ENCODE measurements at places on chromosomes 5 and 9. TPM values are rescaled to one million over a fixed set of nuclear protein-coding genes. Genes with fewer than 3 reads are reported as not detected.
A peak's percentile ranks its signal among the peaks of the same experiment; 100 is the strongest.

TAS2R1 gene
- not detected for total RNA-seq

PCDHA12 gene
- 0.54 TPM for total RNA-seq

CMBL gene
- 12.8 TPM for total RNA-seq

DNA sequence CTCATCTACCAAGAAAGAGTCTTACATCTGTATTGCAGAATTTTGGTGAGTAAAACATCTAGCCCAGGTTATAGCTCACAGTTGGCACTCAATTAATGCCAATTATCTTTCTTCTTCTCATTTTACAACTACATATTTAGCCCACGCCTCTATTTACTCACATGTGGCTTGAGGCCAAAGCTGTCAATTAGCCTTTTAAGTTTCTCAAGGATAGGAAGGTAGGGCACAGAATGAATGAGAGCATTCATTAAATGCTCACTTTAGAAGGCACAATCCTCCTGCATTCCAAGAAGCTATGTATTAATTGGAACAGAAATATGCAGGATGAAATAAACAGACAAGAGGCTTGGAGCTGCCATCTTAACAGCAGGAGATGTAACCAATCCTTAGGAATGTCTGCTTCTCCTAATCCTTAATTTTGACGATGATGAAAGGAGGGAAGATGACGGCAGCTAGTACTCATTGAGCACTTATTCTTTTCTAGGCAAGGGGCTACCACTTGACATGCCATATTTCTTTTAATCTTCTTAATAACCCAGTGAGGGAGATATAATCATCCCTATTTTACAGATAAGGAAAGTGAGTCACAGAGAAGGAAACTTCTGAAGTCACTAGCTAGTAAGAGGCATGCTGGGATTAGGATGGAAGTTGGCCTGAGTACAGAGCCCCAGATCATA, 30.8 kb upstream of the PANK3 start:
- no peaks in the 10 kb centered on the region for H3K4me1 ChIP-seq
- H3K4me3 ChIP-seq: no peak overlapping the region
- no peaks in the 10 kb centered on the region for H3K36me3 ChIP-seq
- no peak for DNase-seq
- no peaks in the 10 kb centered on the region for H3K27me3 ChIP-seq

GRCh38 chr5:96875791-96876291, 459 bp upstream of the ERAP2 start:
- peak overlapping the region; percentile 61 for H3K4me3 ChIP-seq
- peak overlapping the region; percentile 78 for H3K27ac ChIP-seq
- no peaks in the 10 kb centered on the region for H3K36me3 ChIP-seq
- no peaks in the 10 kb centered on the region for H3K27me3 ChIP-seq
- H3K4me1 ChIP-seq: peaks cover 6% of the 10 kb centered on the region

- peak overlapping the region; percentile 73 for H3K27ac ChIP-seq
- DNase-seq: no peak
- no peaks in the 10 kb centered on the region for H3K27me3 ChIP-seq
- H3K4me3 ChIP-seq: no peak overlapping the region
These were observed 989.8 kb downstream of the TLE1 start for GRCh38 chr9:80699511-80699998.

GRCh38 chr5:2024986-2025721, 142.4 kb upstream of the IRX4 start:
- H3K27ac ChIP-seq: no peak overlapping the region
- no peak overlapping the region for H3K4me3 ChIP-seq
- no peaks in the 10 kb centered on the region for H3K4me1 ChIP-seq
- H3K36me3 ChIP-seq: no peaks in the 10 kb centered on the region

GRCh38 chr9:34370970-34371880, 5.5 kb downstream of the MYORG start:
- no peaks in the 10 kb centered on the region for H3K27me3 ChIP-seq
- no peaks in the 10 kb centered on the region for H3K4me1 ChIP-seq
- peak overlapping the region; percentile 4 for H3K27ac ChIP-seq
- H3K36me3 ChIP-seq: peaks cover 11% of the 10 kb centered on the region
- DNase-seq: no peak

- no peak overlapping the region for H3K4me3 ChIP-seq
- H3K36me3 ChIP-seq: no peaks in the 10 kb centered on the region
- no peak for DNase-seq
- no peaks in the 10 kb centered on the region for H3K4me1 ChIP-seq
- no peak overlapping the region for H3K27ac ChIP-seq
- H3K27me3 ChIP-seq: no peaks in the 10 kb centered on the region
These were observed 92.3 kb upstream of the MARCHF11 start for GRCh38 chr5:16271851-16272250.

DNA sequence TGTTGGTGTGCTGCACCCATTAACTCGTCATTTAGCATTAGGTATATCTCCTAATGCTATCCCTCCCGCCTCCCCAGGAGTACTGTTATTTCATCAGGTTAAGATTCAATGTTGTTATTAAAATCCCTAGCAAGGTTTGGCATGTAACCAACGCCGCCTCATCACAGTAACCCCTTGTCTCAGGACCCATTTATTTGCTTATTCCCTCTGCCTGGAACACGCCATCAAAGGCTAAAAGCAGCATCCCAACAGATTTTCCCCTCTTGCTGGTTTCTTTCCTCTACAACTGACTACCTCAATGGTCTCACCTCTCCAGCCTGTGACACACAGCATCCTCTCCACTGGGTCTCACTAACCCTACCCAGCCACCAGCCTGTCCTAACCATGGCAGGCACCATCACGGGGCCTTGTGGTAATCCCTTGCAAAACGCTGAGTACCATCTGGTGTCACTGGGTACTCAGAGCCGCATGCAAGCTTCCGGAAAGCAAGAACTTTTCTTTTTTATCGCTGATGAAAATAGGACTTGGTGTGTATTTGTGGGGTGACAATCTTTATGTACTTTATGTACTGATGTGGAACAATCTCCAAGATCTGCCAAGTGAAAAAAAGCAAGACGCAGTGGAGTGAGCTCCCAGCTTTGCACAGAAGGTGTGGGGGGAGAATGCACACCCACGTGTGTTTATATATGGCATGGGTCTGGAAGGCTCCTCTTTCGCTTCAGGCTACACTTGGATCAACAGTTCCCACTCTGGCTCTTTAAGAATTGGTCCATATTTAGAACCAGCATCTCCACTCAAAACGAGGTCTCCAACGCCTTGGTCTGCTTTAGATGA, 6.1 kb downstream of the RPS14 start:
- H3K27me3 ChIP-seq: no peaks in the 10 kb centered on the region
- H3K4me3 ChIP-seq: no peak overlapping the region
- H3K27ac ChIP-seq: no peak overlapping the region
- peaks cover 48% of the 10 kb centered on the region for H3K36me3 ChIP-seq
- no peak for DNase-seq

- no peaks in the 10 kb centered on the region for H3K36me3 ChIP-seq
- no peak for DNase-seq
- H3K4me3 ChIP-seq: no peak overlapping the region
- no peak overlapping the region for H3K27ac ChIP-seq
- H3K4me1 ChIP-seq: no peaks in the 10 kb centered on the region
These were observed 433.9 kb upstream of the SLC30A5 start for GRCh38 chr5:68659881-68660280.

GRCh38 chr5:78706381-78706780, 57.8 kb upstream of the LHFPL2 start:
- H3K27ac ChIP-seq: no peak overlapping the region
- H3K27me3 ChIP-seq: no peaks in the 10 kb centered on the region
- no peaks in the 10 kb centered on the region for H3K36me3 ChIP-seq
- no peak for DNase-seq

GRCh38 chr5:173557123-173557903, 59.1 kb downstream of the BOD1 start:
- peak; percentile 49 for DNase-seq
- peaks cover 26% of the 10 kb centered on the region for H3K4me1 ChIP-seq
- no peak overlapping the region for H3K4me3 ChIP-seq
- no peaks in the 10 kb centered on the region for H3K36me3 ChIP-seq

DNA sequence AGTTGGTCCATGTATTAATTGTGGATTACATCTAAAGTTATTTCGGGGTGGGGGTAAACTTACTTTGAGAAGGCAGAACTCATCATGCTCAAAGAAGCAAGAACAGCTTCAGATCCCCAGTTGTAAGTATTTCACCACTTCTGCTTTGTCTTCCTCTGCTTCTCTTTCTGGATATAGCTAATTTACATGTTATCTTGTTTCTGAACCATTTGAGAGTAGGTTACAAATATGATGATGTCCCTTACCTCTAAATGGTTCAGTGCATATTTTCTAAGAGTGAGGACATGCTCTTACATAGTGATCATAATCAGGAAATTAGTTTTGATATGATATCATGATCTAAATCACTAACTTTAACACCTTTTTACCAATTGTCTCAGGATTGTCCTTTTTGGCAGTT, 11.9 kb downstream of the TRIO start:
- no peaks in the 10 kb centered on the region for H3K36me3 ChIP-seq
- no peaks in the 10 kb centered on the region for H3K4me1 ChIP-seq

DNA sequence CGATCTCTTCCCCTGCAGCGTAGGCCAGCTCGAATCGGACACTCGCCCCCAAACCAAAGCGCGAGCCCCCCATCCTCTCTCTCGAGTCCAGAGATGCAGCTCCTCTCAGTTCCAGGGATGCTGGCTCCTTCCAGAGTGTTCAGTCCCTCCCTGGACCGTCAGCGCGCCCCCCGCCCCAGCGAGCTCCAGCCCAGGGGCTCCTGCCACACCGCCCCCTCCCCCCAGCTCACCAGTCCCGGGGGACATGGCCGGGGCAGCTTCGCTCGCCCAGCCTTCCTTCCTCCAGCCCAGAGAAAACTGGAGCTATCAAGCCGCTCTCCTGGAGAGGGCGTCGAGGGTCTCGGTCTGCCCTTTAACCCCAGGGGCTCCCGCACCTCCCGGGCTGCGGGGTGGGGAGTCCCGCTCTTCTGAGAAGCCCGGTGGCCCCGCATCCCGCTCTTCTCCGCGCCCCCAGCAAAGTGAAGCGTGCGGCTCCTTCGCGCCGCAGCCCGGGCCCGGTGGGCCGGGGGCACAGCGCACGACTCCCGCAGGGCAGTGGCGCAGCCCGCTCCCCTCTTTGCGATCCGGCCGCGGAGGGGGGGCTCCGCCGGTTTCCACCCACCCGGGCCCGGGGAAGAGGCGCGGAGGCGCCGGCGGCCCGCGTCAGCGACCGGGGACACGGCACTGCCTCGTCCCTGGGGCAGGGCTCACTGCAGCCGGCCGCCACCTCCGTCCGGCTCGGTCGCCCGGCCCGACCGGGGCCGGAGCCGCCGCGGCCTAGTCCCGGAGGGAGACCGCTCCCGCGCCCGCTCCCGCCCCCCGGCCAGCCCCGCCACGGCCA, 587 bp downstream of the MIER3 start:
- peak overlapping the region; percentile 95 for H3K27ac ChIP-seq
- no peaks in the 10 kb centered on the region for H3K36me3 ChIP-seq

DNA sequence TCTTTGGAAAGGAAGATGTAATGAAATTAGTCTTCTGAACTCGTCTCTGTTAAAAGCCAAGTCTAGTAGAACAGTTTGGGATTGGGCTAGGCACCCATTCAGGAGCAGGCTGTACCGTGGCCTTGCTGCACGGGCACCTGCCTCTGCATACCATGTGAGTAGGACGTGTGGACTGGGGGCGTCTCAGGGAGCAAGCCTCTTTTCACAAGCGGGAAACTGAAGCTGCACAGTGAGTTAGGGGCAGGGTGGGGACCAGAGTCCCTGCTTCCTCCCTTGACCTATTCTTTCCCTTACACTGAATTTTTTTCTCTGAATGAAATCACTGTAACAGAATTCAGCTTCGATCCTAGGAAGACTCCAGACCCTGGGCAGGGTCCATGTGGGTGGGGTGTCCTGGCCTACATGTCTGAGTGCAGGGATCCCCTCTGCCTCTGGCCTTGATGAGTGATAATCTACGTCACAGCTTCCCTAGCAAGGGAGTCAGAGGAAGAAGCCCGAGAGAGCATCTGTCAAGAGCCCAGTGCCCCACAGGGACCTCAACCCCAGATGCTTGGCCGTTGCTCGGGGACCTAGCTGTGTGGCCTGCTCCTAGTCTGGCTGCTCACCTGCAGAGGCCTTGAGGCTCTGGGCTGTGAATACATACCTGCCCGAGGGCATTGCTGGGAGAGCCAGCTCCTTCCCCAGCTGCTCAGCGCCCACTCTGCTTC, 15.1 kb downstream of the PHF2 start:
- no peaks in the 10 kb centered on the region for H3K4me1 ChIP-seq
- no peaks in the 10 kb centered on the region for H3K36me3 ChIP-seq
- H3K27ac ChIP-seq: no peak overlapping the region
- H3K4me3 ChIP-seq: no peak overlapping the region

DNA sequence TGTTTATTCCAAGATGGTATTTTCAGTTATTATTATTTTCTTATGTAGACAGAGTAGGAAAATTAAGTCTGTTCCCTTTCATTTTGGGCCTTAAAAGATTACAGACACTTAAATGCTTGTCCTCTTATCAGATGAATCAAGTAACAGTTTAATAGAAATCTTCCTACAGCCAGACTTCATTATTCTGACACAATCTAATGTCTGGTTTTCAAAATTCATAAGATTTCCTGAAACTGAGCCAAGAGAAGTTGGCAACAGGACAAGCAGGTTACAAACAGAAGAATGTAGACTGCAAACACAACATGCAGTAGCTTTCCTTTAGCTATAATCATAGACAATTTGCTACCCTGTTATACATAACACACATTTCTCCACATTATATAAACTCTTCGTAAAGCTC, 130.5 kb downstream of the FBXL17 start:
- no peak overlapping the region for H3K4me3 ChIP-seq
- H3K27ac ChIP-seq: no peak overlapping the region
- no peaks in the 10 kb centered on the region for H3K27me3 ChIP-seq

Data from sigmoid colon (tissue), 7 donors.